Mammary epithelial cell (primary cell): ENCODE measurements at places on chromosomes 4 and X. TPM values are rescaled to one million over a fixed set of nuclear protein-coding genes. Genes with fewer than 3 reads are reported as not detected.

The ZNF157 gene
- total RNA-seq = 0.17 TPM

The DSPP gene
- total RNA-seq = not detected

The SPIN2A gene
- 0.40 and 0.61 TPM in 2 replicates for total RNA-seq

The TRAPPC11 gene
- 33.3 and 34.7 TPM in 2 replicates for total RNA-seq

The ITIH6 gene
- total RNA-seq = not detected in 2 replicates
